ENCODE measurements at places on chromosomes 2 and 18.

DNA sequence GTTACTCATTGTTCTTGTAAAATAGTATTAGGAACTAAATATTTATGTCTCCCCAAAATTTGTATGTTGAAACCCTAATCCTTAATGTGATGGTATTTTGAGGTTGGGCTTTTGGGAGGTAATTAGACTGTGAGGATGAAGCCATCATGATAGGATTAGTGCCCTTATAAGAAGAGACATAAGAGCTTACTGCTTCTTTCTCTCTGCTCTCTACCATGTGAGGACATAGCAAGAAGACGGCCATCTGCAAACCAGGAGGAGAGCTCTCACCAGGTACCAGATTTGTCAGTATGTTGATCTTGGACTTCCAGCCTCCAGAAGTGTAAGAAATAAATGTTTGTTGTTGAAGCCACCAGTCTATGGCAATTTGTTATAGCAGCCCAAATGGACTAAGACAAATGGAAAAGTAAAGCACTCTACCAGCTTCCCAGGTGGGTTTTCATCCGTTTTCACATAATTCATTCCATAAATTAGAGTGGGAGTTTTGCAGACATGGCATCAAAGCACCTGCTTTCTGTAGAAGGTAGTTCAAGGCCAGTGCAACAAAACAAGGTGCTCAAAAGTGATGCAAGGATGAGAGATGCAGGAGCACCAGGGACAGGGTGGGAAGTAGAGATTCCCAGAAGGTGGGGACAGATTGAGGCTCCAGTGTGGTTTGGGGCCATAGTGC, 70.7 kb downstream of the MYCN start:
- DNase-seq, result no peak

- no peak for DNase-seq
Observed at GRCh38 chr18:1090758-1091157, 186.1 kb downstream of the ADCYAP1 start.

DNA sequence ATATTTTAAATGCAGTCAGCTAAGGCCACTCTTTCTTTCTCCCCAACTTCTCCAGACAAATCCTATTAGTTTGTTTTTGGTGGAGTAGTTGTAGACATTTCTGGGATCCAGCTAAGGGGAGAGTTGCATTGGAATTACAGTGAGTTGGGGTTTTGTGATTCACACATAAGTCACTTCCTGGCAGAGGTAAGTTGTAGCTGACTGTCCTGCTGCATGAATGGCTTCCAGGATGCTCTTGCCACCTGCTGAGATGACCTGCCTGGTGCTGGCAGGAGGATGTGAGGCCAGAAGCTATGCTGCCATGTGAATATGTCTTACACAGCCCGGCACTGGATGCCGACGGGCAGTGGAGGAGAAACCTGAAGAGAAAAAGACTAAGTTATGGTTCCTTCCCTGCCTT, 243.7 kb downstream of the TDRD15 start:
- no peak for DNase-seq

- no peak for DNase-seq
Observed at GRCh38 chr18:69411199-69411598, 10.5 kb downstream of the DOK6 start.

DNA sequence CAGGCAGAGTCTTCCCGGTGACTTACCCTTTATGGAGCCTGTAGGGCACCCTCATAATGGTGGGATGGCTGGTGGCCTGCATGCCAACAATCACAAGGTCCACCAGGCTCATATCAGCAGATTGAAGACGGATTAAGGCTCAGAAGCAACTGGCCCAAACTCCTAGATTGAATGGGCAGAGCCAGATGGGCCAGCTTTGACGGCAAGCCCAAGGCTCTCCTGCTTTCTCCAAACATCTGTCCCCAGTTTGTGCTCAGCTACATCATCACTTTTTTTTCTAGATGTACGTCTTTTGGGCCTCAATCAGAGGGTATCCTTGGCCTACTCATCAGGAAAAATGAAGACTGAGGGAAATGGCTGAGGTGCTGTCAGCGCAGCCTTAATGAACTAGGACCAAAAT, 114.6 kb downstream of the VIT start:
- DNase-seq, result no peak

DNA sequence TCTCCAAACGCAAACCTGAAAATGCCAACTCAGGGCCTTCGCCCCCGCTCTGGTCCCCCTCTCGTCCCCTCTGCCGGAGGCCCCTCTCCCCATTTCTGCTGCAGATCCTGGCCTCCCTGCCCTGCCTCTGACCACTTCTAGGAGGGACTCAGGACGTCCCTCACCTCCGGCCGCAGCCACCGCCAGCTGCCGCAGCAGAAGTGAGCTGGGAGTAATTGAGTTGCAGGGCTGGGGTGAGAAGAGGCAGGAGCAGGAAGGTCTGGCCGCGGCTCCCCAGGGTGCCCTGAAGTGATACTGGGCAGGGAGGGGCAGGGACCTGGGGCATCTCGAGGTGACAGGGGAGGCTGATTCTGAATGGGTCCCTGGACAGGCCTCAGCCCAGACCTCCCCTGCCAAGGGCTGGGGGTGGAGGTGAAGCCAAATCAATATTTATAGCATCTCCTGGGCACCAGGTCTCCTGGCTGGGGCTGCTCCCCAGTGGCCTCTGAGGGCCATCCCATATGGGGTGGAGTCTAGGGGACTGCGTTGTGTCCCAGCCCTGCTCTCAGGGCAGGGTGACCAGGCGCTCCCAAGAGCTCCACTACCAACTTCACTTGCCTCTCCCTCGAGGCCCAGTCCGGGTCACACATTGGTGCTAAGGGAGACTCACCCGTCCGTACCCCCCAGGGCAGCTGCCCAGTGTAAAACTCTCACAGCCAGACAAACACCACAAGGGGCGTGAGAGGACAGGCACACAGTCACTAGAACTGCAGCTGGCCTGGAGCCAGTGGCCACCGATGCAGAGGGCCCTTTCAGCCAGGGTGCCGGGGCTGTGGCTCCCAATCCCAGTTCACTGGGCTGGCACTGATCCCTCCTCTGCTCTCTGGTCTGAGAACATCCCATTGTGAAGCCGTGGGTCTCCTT, 33.0 kb downstream of the KCNIP3 start:
- DNase-seq, result no peak
